ENCODE measurements at places on chromosomes 5 and 9.

- no peak for DNase-seq
Observed at GRCh38 chr5:152501294-152501693, 96.2 kb upstream of the NMUR2 start.

GRCh38 chr5:54785729-54786591, 199.4 kb downstream of the ESM1 start:
- DNase-seq = no peak

DNA sequence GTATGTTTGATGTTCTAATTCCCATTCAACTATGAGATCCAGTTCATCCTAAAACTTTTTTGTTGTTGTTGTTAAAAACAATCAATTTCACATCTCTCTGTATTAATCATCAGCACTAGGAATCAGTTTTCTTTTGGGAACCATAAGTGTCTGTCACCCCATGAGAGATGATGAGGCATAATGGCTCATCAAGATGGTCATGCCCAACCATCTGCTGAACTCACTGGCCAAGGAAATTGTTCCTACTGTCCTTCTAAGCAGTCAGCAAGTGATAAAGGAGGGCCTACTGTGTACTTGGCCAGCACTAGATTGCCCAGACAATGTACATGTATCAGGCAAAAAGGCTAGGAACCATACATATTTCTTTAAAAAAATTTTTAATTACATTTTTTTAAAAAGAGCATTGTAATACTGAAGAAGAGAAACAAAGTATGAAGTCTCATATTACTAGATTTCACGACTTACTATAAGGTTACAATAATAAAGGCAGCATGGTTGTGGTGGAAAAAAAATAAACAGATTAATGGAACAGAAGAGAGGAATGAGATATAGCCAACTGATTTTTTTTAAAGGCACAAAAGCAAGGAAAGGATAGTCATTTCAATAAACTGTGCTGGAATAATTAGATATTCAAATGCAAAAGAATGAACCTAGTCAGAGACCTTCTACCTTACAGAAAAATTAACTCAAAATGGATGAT, 458.3 kb downstream of the SPOCK1 start:
- no peak for DNase-seq

- no peak for DNase-seq
Observed at GRCh38 chr5:6652025-6652424, 18.8 kb downstream of the SRD5A1 start.

DNA sequence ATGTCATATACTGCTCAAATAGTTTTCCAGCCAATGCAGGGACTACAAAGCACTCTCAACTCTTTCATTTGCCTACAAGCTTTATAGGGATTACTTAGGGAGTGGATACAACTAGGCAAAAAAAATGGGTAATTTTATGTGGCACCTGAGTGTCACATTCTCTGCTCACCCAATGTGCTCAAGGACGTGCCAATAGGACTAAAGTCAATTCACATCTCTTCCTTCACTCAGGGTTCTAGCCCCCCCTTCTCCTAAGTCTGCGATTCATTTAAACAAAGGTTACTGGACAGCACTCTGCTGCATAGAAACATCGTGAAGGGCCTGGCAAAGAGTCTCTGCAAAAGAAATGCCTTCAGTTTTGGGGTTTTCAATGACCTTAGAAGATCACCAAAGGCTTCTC, 142.3 kb downstream of the TSSK1B start:
- DNase-seq = no peak

DNA sequence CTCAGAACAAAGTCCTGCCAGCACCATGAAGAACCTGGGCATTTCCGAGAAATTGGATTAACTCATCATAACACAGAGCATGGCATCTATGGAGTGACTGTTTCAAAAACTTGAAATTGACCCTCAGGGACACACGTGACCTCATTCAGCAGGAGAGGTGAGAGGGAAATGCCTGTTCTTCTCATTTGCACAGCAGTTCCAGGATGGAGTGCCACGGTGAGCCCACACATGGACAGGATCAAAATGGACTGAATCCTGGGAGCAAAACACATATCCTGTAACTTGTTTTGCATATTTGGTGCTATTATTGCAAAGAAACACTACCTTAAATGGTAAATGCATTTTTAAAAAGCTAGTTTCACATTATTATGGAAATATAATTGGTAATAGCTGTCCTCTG, 256.1 kb upstream of the IRX2 start:
- DNase-seq = no peak

DNA sequence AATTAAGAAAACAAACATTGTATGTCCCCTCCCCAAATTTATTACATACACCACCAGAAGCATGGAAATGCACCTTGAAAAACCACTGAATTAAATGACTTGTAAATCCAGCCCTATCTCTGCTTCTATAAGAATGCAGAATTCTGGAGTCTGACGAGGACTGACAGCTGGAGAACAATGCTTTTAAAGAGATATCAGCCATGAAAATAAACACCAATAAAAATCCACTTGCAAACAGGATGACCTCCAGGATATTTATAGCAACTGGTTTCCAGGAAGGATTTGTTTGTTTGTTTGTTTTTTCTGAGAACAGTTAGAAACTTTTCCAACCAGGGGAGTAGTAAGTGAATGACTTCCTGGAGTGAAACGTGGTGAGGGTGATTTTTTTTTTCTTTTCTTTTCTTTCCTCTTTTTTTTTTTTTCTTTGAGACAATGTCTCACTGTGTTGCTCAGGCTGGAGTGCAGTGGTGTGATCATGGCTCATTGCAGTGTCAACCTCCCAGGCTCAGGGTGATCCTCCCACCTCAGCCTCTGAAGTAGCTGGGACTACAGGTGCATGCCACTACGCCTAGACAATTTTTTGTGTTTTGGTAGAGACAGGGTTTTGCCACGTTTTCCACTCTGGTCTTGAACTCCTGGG, 38.7 kb upstream of the SLC36A1 start:
- DNase-seq = no peak

DNA sequence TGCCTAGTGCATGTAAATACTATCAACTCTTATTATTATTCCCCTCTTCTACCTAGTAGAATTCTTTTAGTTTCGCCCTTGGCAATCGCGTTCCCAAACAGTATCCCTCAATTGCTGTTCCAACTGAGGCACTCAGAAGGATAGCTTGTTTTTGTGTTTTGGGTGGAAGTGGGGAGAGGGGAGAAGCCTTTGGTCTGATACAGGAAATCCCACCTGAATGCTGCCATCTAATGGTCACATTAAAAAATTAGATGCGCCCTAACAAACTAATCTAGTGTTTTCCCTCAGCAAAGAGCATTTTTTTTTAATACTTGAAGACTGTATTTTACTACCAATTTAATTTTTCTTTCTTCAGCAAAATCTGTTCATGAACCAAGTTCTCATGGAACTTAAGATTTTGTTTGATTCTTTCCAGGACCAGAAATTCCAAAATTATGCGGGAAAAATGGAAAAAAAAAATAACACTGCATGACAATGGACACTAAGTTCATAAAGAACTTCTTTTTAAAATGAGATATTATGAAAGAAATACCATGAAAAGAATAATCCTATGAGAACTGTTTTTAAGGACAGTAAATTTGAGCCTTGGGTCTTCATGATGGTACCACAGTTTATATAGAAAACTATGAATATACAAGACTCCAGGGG, 22.2 kb upstream of the GLDC start:
- DNase-seq = no peak

DNA sequence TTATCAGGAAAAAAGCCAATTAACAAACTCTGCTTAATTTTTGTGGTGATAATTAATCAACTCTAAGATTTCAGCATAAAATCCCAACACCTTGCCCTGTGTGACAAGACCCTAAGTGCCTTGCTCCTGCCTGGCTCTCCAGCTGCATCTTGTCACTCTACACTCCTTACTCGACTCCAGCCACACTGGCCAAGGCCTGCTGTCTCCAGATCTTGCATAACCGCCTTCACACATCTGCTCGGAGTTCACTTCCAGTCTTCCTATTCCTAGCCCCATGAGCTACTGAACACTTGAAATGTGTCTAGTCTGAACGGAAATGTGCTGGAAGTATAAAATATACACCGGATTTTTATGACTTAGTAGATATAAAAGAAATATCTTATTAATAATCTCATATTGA, 259.6 kb downstream of the EPB41L4A start:
- DNase-seq = no peak

DNA sequence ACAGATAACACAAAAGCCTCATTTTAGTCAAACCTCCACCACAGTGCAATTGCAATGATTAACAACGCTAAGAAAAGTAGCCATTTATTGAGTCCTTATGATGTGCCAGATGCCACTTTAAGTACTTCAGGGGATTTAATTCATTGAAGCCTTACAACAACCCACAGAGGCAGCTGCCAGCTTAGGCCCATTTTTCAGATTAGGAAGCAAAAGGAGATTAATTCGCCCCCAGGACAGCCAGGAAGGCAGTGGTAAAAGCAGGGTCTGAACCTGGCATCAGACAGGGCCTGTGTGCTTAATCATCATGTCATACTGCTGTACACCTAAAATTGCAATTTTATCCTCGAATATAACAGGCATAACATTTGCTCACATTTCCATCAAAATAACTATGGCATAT, 23.9 kb downstream of the MED27 start:
- no peak for DNase-seq

- DNase-seq = no peak
Observed at GRCh38 chr9:76452839-76453238, 6.1 kb upstream of the GCNT1 start.

DNA sequence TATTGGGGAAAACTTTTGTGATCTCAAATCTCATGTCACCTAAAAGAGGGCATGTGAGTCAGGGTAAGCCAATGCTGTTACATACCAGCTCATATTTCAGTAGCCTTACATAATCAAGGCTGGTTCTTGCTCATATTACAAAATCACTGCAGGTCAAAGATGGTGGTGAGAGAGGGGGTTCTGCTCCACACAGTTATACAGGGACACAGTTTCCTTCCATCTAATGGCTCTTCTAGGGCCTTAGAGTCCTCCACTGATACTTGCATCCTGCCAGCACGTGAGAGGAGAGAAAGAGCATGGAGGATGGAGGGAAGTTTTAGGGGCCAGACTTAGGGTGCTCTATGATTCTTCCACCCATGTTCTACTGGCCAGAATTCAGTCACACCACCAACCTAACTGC, 130.0 kb downstream of the LIFR start:
- DNase-seq = no peak

DNA sequence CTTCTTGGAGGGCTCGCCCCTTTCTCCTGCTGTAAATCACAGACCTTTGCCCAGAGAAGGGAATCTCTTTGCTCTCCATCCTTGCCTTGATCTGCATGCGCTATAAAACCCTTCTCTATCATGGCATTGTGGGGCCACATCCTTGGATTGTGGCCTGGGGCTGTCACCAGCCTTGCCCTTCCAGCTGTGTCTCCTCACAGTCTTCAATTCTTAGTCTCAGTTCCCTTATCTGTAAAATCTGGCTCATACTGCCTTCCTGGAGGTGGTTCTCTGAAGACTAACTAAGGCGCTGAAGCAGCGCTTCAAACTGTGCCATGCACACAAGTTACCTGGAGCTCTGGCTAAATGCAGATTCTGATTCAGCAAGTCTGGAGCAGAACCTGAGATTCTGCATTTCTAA, 53.4 kb upstream of the RARS1 start:
- no peak for DNase-seq

- no peak for DNase-seq
Observed at GRCh38 chr9:81847181-81847915, 80.9 kb upstream of the SPATA31D4 start.

GRCh38 chr5:175638305-175638704, 19.6 kb upstream of the HRH2 start:
- DNase-seq = no peak

GRCh38 chr5:62214701-62215100, 91.3 kb upstream of the KIF2A start:
- no peak for DNase-seq

All from large intestine (tissue), 12 donors.